Common myeloid progenitor, CD34-positive (primary cell): ENCODE measurements at places on chromosomes 2 and 18.

GRCh38 chr2:24861500-24861899 is 58.5 kb downstream of the ADCY3 start:
- no peak for DNase-seq

GRCh38 chr2:70161069-70161534 is 29.7 kb downstream of the C2orf42 start:
- no peak for DNase-seq

- DNase-seq, result no peak
Measured at GRCh38 chr2:236755278-236755840, 185.7 kb downstream of the ACKR3 start.

DNA sequence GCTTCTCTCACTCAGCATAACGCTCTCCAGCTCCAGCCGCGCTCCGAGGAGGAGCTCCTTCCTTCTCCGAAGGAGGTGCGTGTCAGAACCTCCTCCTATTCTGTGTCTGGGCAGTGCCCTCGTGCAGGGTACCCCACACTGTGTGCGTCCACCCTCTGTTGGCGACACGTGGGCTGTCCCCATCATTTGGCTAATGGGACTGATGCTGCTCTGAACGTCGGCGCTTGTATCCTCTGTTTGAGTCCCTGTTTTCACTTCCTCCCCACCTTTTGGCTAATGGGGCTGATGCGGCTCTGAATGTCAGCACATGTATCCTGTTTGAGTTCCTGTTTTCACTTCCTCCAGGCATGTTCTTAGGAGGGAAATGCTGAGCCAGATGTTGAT is 22.2 kb downstream of the KCNG2 start:
- peak; percentile 95 for DNase-seq

- DNase-seq, result no peak
Measured at GRCh38 chr18:12703664-12704063, 822 bp downstream of the PSMG2 start.

DNA sequence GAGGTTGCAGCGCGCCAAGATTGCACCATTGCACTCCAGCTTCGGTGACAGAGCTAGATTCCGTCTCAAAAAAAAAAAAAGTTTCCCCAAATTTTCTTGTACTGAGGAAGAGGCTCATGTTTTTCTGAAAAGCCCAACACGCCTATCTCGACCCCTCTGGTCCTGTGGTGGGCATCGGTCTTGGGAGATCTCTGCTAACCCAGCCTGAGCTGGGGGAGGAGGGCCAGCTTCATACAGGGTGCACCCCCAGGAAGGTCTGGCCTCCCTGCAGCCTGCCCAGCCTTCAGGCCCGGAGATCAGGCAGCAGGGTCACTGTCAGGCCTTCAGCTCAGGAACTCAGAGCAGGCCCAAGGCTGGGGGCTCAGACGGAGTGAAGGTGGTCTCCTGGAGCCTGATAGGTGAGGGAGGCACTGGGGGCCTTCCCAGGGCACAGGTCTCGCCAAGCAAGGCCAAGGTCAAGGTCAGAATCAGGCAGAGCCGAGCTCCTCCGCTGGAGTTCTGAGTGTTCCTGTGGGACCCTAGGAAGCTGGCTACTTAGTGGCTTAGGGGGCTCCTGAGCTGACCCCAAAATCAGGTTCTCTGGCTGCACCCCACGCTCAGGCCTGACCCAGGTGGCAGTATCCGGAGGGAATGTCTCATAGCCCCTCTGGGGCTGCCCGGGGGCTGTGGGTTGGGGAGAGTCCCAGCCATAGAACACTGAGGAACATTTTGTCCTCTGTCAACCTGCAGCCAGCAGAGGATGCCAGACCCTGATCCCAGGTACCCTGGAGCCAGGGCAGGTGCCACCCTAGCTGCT is 37.9 kb upstream of the SMAD7 start:
- DNase-seq, result no peak

- no peak for DNase-seq
Measured at GRCh38 chr2:10265329-10266132, 37.2 kb upstream of the HPCAL1 start.
